GM23338 (cell line): ENCODE measurements at places on chromosomes 1 and 21. TPM values are rescaled to one million over a fixed set of nuclear protein-coding genes. Genes with fewer than 3 reads are reported as not detected.

- DNase-seq: no peak
- H3K27ac ChIP-seq: no peak overlapping the region
- H3K36me3 ChIP-seq: no peaks in the 10 kb centered on the region
- no peak overlapping the region for H3K4me3 ChIP-seq
Observed at GRCh38 chr21:43737158-43737950, 18.4 kb downstream of the PDXK start.

DNA sequence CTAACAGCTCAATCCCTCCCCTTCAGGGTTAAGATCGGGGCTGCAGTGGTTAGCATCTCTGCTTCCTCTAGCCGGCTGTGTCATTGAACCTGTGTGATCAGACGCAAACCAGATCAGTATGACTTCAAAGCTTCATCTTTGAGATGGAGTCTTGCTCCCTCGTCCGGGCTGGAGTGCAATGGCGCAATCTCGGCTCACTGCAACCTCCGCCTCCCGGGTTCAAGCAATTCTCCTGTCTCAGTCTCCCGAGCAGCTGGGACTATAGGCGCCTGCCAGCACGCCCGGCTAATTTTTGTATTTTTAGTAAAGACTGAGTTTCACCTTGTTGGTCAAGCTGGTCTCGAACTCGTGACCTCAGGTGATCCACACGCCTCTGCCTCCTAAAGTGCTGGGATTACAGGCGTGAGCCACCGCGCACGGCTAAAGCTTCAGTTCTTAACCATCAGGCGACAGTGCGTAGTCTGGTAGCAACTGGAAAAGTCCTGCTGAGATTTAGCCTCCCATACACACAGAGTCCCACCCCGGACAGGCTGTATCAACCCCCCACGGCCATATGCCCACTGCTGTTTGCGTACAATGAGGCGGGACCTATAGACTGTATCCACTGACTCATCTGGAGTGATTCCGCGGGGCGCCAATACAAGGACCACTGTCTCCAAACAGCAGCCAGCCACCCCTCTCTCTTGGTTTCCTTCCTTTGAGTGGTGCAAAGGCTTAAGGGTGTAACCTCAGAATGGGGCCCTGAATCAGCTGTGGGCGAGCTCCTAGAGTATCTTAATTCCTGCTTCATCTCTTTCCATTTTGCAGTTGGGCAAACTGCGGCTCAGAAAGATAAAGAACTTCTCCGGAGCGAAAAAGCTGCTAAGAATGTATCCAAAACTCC lies 23.3 kb downstream of the CELA3A start:
- peak overlapping the region; percentile 76 for H3K27ac ChIP-seq
- H3K4me3 ChIP-seq: peak overlapping the region; percentile 81
- peak; percentile 81 for DNase-seq

DNA sequence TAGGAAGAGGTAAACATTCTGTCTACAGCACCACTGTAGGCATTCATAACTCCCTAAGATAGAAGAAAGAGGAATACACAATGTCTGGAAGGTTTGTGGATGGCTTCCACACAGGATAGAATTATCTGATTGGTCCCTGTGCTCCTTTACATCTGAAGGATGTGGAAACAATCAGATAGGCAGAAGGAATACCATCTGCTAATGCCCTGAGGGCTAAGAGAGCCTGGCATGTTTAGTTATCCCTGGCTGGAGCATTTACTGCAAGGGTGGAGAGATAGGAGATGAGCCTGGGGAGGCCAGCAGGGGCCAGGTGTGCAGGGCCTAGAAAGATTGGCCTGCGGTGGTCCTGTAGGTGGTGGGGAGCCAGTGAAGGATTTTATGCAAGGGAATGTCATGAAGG lies 8.6 kb upstream of the ACBD3 start:
- no peak overlapping the region for H3K27ac ChIP-seq
- H3K36me3 ChIP-seq: no peaks in the 10 kb centered on the region
- H3K4me1 ChIP-seq: no peaks in the 10 kb centered on the region
- no peak for DNase-seq
- no peak overlapping the region for H3K4me3 ChIP-seq
- no peaks in the 10 kb centered on the region for H3K27me3 ChIP-seq

GRCh38 chr1:90707363-90707710 lies 9.8 kb downstream of the BARHL2 start:
- peaks cover 98% of the 10 kb centered on the region for H3K27me3 ChIP-seq
- peaks cover 65% of the 10 kb centered on the region for H3K4me1 ChIP-seq
- H3K27ac ChIP-seq: no peak overlapping the region
- peak; percentile 90 for DNase-seq
- peak overlapping the region; percentile 59 for H3K4me3 ChIP-seq
- no peaks in the 10 kb centered on the region for H3K36me3 ChIP-seq

GRCh38 chr1:175254190-175254589 lies 61.6 kb upstream of the KIAA0040 start:
- no peak for DNase-seq
- H3K27me3 ChIP-seq: no peaks in the 10 kb centered on the region
- H3K36me3 ChIP-seq: no peaks in the 10 kb centered on the region
- no peak overlapping the region for H3K27ac ChIP-seq
- H3K4me1 ChIP-seq: peaks cover 6% of the 10 kb centered on the region; the same call in 1 of the 2 replicates
- no peak overlapping the region for H3K4me3 ChIP-seq

GRCh38 chr1:22055463-22055862 lies 3.0 kb downstream of the CDC42 start:
- H3K36me3 ChIP-seq: no peaks in the 10 kb centered on the region; the same call in 1 of the 2 replicates
- H3K4me1 ChIP-seq: peaks cover 24% of the 10 kb centered on the region
- DNase-seq: peak; percentile 37
- peak overlapping the region; percentile 35; the same call in 1 of the 2 replicates for H3K27ac ChIP-seq
- H3K4me3 ChIP-seq: no peak overlapping the region

The TBX15 gene
- 0.21 TPM in 1 of 2 replicates, not detected in the other for total RNA-seq

The C1orf53 gene
- total RNA-seq: 2.7 TPM in 1 of 2 replicates, not detected in the other
